ENCODE measurements at places on chromosomes 7 and 10.

DNA sequence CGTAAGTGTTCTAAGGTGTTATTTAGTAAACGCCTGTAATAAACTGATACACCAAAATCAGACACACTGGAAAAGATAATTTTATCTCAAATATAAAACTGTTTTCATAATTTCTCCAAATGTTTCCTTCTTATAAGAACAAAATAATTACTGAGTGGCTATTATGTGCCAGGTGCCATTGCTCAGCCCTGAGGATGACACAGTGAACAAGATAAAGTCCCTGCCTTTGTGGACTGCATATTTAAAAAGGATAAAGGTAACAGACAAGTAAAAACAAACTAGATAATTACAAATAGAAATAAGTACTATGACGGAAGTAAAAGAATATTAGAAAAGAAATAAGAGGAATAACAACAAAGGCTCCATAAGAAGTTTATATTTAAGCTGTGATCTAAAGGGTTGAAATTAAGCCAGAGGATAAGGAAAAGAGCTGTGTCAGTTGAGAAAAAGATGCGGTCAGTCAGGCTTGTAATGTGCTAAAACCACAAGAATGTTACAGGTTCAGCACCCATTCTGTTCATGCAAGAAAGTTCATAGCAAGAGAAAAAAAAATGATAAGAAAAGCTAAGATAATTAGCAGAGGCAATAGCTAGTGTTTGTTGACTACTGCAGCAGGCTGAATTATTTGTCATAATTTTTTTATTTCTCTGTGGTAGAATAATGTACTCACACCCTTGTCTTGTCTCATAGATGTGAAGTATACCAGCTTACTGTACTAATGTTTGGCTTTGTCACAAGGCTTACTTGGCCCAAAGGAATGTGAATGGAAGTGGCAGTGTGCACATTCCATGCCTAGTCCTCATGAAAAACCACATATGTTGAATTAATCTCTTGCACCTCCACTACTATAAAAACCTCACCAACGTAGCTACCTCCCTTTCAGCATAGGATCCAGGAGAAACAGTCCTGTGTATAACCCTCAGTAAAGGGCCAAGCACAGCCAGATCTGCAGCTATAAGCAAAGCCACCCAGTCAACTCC lies 75.1 kb downstream of the CRPPA start:
- H3K27ac ChIP-seq, result no peak overlapping the region
- H3K36me3 ChIP-seq, result no peaks in the 10 kb centered on the region
- DNase-seq, result no peak
- H3K27me3 ChIP-seq, result no peaks in the 10 kb centered on the region

GRCh38 chr7:130845581-130846085 lies 111.6 kb upstream of the KLF14 start:
- H3K27ac ChIP-seq, result no peak overlapping the region
- no peak for DNase-seq
- H3K4me1 ChIP-seq, result peaks cover 9% of the 10 kb centered on the region
- no peak overlapping the region for H3K4me3 ChIP-seq

- no peaks in the 10 kb centered on the region for H3K27me3 ChIP-seq
- no peaks in the 10 kb centered on the region for H3K4me1 ChIP-seq
- no peaks in the 10 kb centered on the region for H3K36me3 ChIP-seq
- no peak overlapping the region for H3K4me3 ChIP-seq
- DNase-seq, result no peak
Measured at GRCh38 chr10:133151543-133151972, 8.5 kb upstream of the KNDC1 start.

GRCh38 chr10:132163278-132163765 lies 23.4 kb upstream of the DPYSL4 start:
- H3K4me3 ChIP-seq, result no peak overlapping the region
- peaks cover 32% of the 10 kb centered on the region for H3K4me1 ChIP-seq
- DNase-seq, result no peak
- H3K27ac ChIP-seq, result no peak overlapping the region
- H3K27me3 ChIP-seq, result no peaks in the 10 kb centered on the region

DNA sequence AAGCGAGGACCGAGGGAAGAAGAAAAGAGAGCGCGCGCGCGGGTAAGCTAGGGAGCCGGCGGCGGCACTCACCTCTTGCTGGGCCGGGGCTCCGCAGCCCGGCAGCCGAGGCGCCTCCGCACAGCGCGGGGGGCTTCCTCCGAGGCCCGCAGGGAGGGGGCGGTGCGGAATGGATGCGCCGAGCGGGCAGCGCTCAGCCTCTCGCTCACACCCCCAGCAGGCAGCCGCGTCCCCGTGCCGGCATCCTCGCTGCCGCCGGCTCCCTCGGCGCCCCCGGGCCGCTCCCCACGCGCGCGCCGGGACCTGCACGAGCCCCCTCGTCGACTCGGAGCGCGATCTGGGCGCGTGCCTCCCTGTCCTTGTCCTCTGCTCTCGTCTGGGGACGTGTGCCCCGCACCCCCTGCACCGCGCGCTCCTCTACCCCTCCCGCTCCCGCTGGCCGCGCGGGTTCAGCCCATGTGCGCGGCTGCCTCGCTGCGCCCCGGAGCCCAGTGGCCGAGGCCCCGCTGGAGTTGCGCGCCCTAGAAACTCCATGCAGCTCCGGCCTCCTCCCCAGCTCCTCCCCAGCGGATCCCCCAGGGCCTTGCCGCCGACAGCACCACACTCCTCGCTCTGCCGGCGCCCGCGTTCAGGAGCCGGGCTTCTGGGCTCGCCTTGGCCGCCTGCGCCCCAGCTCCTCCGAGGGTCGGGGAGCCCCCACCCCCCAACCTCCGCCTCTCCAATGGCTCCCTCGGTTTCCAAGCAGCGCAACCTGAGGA lies 75.3 kb downstream of the CALN1 start:
- no peaks in the 10 kb centered on the region for H3K4me1 ChIP-seq
- no peak overlapping the region for H3K27ac ChIP-seq
- no peak overlapping the region for H3K4me3 ChIP-seq
- DNase-seq, result no peak
- H3K36me3 ChIP-seq, result no peaks in the 10 kb centered on the region

DNA sequence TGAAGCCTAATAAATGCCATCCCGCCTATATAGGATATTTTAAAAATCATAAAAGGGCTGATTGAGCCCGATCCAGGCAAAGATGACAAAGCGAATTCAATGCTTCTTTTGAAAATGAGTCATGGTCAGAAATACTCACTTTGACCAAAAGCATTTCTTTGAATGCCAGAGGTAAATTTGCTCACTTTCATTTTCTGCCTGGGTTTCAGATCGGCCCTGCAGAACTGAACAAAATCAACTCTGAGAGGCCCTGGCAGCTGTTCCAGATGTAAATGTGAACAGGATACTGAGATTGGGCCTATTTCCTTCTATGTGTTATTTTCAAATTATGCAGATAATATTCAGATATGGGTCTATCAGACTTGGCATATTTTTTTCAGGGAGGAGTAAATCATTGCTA lies 114.8 kb upstream of the ARID5B start:
- no peaks in the 10 kb centered on the region for H3K36me3 ChIP-seq
- no peaks in the 10 kb centered on the region for H3K4me1 ChIP-seq
- no peak overlapping the region for H3K27ac ChIP-seq

GRCh38 chr10:91901784-91902677 lies 7.3 kb downstream of the FGFBP3 start:
- peak; percentile 64 for DNase-seq
- no peak overlapping the region for H3K4me3 ChIP-seq
- no peaks in the 10 kb centered on the region for H3K36me3 ChIP-seq
- H3K27me3 ChIP-seq, result no peaks in the 10 kb centered on the region
- peaks cover 6% of the 10 kb centered on the region for H3K4me1 ChIP-seq

GRCh38 chr7:126394406-126394805 lies 858.3 kb downstream of the GRM8 start:
- no peaks in the 10 kb centered on the region for H3K36me3 ChIP-seq
- no peaks in the 10 kb centered on the region for H3K27me3 ChIP-seq
- no peak overlapping the region for H3K4me3 ChIP-seq
- no peaks in the 10 kb centered on the region for H3K4me1 ChIP-seq
- no peak overlapping the region for H3K27ac ChIP-seq
- no peak for DNase-seq

- H3K4me3 ChIP-seq, result no peak overlapping the region
- no peak for DNase-seq
- H3K36me3 ChIP-seq, result no peaks in the 10 kb centered on the region
- H3K27ac ChIP-seq, result no peak overlapping the region
- peaks cover 24% of the 10 kb centered on the region for H3K4me1 ChIP-seq
- no peaks in the 10 kb centered on the region for H3K27me3 ChIP-seq
Measured at GRCh38 chr7:139739863-139740597, 37.8 kb downstream of the HIPK2 start.

DNA sequence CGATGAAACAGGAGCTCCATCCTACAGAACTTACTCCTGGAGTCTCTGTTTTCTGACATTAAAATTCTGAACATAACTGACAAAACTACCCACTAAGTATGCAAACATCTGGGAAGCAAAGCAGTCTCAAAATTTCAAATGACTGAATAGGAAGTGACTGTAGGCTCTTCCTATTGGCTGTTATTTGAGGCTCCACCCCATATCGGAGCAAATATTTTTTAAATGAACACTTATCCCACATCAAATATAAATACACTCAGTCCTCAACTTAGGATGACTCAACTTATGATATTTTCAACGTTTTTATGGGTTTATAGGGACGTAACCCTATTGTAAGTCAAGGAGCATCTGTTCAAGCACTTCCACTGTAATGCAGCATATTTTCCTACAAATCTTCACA lies 8.8 kb downstream of the HSPA12A start:
- DNase-seq, result no peak
- H3K36me3 ChIP-seq, result no peaks in the 10 kb centered on the region
- H3K4me3 ChIP-seq, result no peak overlapping the region
- no peak overlapping the region for H3K27ac ChIP-seq
- H3K4me1 ChIP-seq, result no peaks in the 10 kb centered on the region
- no peaks in the 10 kb centered on the region for H3K27me3 ChIP-seq

- H3K4me1 ChIP-seq, result no peaks in the 10 kb centered on the region
- no peak overlapping the region for H3K27ac ChIP-seq
- DNase-seq, result no peak
- no peaks in the 10 kb centered on the region for H3K27me3 ChIP-seq
- no peak overlapping the region for H3K4me3 ChIP-seq
Measured at GRCh38 chr10:121288864-121289661, 309.2 kb downstream of the FGFR2 start.

DNA sequence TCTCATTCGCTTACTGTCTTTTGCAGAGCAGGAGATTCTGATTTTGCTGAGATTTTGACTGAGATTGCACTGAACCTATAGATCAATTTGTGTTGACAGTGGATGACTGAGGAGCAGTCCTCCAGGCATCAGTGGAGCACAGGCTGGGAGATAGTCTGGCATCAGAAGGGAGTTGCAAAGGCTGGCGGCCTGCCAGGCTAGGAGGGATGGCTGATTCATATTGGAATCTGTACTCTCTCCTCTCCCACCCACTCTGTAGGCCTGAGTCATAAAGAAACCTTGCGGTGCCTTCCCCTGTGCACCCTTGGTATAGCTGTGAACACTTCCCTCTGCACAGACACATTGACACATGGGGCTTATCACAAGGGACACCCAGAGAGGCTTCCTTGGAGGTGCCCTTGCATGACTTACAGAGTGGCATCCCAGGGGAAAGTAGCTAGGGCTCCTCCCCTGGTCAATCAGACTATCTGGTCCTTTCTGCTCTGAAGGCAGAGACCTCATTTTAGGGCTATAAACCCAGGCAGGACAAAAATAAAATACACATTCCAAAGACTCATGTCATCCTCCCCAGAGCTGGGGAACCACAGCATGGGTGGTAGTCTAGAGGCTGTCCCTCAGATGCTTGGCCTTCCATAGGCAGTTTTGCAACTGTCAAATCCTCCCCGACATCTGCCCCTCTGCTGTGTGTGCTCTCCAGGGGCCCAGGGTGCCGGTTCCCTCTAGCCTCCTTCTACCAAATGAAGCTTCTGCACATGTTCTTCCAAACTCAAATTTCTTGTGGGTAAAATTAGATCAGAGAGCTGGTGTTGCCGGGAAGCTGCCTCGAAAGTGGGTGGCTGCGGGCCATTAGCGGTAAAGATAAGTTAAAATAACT lies 37.4 kb upstream of the EEPD1 start:
- H3K4me3 ChIP-seq, result no peak overlapping the region
- peak; percentile 27 for DNase-seq
- H3K36me3 ChIP-seq, result no peaks in the 10 kb centered on the region
- H3K27ac ChIP-seq, result no peak overlapping the region
- no peaks in the 10 kb centered on the region for H3K27me3 ChIP-seq
- peaks cover 3% of the 10 kb centered on the region for H3K4me1 ChIP-seq

GRCh38 chr7:50679218-50680007 lies 103.3 kb downstream of the GRB10 start:
- no peaks in the 10 kb centered on the region for H3K36me3 ChIP-seq
- no peaks in the 10 kb centered on the region for H3K4me1 ChIP-seq
- peak; percentile 75 for DNase-seq
- no peaks in the 10 kb centered on the region for H3K27me3 ChIP-seq
- no peak overlapping the region for H3K4me3 ChIP-seq

GRCh38 chr10:103749779-103750178 lies 105.6 kb downstream of the SH3PXD2A start:
- no peak overlapping the region for H3K27ac ChIP-seq
- H3K27me3 ChIP-seq, result no peaks in the 10 kb centered on the region
- DNase-seq, result no peak
- H3K4me1 ChIP-seq, result no peaks in the 10 kb centered on the region
- H3K4me3 ChIP-seq, result no peak overlapping the region
- H3K36me3 ChIP-seq, result no peaks in the 10 kb centered on the region

DNA sequence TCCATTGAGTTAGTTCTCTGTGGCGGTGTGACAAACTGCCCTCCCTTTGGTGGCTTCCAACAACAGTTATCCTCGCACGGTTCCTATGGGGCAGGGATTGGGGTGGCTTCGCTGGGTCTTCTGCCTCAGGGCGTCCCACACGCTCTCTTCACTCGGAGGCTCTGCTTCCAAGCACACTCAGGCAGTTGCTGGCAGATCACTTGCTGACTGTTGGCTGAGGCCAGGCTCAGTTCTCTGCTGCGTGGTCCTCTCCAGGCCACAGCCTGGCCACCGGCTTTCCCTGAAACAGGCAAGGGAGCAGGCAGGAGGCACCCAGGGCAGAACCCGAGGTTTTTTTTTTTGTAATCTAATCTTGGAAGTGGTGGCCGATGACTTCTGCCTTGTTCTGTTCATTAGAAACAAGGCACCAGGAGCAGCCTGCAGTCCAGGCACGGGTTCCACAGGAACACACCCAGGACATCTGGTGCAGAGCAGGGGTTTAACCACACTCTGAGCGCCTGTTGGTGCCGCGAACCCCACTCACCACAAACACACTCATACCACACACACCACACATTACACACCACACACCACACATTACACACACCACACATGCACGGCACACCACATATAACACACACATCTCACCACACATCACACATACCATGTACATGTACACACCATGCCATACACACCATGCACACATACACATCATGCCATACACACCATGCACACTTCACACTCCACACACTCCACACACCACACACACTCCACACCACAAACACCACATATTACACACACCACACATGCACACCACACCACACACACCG lies 112.2 kb downstream of the PTPN20 start:
- H3K27ac ChIP-seq, result no peak overlapping the region
- H3K4me1 ChIP-seq, result no peaks in the 10 kb centered on the region
- H3K27me3 ChIP-seq, result no peaks in the 10 kb centered on the region
- DNase-seq, result no peak
- H3K4me3 ChIP-seq, result no peak overlapping the region
- no peaks in the 10 kb centered on the region for H3K36me3 ChIP-seq

Data from natural killer cell (primary cell).